ENCODE measurements at places on chromosomes 16 and 17.

DNA sequence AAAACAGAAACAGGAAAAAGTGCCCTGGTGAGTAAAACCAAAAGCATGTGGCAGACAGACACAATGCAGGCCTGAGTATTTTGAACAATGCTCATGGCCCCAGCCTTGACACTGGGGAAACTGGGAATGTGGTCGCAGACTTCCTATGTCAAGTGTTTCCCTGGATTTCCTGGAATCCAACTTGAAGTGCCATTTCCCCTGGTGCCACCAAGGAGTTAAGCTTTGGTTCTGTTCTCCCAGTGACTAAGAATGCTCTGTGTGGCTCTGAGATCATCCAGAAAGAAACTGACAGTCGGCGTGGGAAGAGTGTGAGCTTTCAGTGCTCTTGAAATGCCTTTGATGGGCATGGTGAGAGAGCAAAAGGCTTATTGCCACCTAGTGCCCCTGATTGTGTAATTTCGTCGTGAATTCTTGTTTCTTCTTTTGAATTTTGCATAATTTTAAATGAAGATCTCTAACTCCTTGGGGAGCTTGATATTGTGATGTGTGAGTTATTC is 96.0 kb downstream of the YPEL2 start:
- no peak for DNase-seq

GRCh38 chr16:53482123-53482522 is 20.9 kb downstream of the AKTIP start:
- peak; percentile 88 for DNase-seq

- DNase-seq = no peak
These were observed 17.7 kb downstream of the USP10 start for GRCh38 chr16:84717484-84717883.

DNA sequence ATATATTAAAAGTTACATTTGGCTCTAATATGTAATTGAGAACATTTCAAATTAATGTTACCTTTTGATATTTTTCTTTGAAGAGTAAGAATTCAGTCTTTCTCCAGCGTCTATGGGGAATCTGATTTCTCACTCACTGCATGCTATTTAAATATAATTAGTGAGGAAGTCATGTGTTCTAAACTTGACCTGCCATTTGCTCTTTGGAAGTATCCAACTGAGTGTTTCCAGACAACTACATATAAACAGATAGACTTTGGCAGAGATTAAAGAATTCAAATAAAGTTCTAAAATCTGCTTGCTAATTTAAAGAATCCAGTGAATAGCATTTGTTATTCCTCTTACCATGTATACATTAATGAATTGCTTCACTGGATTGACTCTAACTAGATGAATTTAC is 23.5 kb downstream of the OMG start:
- DNase-seq = no peak

DNA sequence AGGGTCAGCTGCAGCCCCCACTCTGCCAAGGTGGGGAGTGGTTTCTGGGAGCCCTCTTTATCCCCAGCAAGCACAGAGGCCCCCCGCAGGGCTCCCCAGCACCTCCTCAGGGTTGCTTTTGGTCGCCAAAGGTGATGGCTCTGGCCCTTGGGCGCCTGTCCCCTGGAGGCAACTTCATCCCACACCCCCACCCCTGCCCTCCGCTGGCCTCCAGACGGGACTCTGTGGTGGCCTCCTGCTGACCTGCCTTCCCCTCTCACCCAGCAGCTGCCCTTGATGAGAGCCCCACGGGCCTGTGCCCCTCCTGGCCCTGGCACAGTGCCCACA is 7.8 kb upstream of the RHOT2 start:
- no peak for DNase-seq

GRCh38 chr16:46974352-46974751 is 878 bp upstream of the DNAJA2 start:
- peak; percentile 13 for DNase-seq

DNA sequence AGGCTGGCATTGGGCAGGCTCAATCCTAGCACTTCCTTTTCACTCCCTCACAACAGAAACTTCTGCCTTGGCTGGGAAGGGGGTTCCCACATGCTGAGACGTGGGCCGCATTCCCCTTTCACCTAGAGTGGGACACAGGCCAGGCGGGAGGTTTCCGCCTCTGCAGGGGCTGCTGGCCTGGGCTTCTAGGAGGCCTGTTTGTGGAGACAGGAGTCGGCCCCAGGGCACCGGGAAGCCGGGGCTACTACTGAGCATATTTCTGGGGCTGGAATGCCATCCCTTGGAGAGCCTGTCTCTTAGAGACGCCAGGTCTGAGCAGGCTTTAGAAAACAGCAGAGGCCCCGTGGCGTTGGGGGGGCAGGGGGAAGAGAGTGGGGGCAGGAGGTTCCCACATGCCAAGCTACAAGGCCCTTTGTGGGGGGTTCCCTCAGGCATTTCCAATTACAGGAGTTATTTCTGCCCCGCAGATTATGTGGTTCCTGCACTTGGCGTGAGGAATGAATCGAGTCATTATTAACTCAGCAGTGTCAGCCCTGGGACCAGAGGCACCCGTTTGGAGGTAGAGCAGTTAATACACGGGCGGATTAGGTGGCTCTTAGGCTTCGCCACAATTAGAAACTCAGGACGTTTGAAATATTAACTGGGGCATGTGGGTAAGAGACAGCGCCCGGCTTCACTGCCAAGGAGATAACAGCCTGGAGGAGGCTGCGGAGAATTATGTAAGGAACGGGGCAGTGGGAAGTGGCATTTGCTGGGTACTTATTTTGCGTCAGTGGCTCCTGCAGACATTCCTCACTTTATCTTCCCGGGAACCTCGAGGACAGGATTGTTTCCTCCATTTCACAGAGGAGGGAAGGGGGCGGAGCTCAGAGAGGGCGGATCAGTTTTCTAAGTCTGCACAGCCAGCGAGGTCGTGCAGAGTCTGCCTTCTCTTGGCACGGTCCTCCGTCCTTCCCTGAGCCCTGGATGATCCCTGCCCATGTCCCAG is 162.5 kb downstream of the MAF start:
- no peak for DNase-seq

- DNase-seq = no peak
These were observed 1.3 kb downstream of the SMPD3 start for GRCh38 chr16:68446681-68447652.

DNA sequence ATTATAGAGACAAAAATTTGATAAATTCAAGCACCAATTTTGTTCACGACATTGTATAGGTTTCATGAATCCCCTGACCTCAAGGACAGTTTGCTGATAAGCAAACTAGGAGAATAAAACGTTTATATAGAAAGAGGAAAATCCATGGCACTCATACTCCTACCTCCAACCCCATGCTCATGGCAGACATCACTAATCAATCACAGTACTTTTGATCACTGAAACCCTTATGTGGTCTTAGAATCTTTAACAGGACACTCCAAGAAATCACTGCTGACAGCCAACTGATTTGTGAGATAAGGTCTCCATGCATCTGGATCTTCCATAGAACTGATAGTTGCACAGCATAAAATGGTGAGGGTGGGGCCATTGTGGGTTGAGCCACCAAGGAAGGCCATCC is 4.7 kb upstream of the NHERF1 start:
- DNase-seq = no peak

- DNase-seq = no peak
These were observed 33.8 kb upstream of the GHDC start for GRCh38 chr17:42227849-42228700.
